ENCODE measurements at places on chromosomes 7 and 10.

- DNase-seq, result no peak
Observed at GRCh38 chr7:66769833-66770512, 29.4 kb downstream of the RABGEF1 start.

- no peak for DNase-seq
Observed at GRCh38 chr7:137664846-137665245, 181.9 kb downstream of the DGKI start.

DNA sequence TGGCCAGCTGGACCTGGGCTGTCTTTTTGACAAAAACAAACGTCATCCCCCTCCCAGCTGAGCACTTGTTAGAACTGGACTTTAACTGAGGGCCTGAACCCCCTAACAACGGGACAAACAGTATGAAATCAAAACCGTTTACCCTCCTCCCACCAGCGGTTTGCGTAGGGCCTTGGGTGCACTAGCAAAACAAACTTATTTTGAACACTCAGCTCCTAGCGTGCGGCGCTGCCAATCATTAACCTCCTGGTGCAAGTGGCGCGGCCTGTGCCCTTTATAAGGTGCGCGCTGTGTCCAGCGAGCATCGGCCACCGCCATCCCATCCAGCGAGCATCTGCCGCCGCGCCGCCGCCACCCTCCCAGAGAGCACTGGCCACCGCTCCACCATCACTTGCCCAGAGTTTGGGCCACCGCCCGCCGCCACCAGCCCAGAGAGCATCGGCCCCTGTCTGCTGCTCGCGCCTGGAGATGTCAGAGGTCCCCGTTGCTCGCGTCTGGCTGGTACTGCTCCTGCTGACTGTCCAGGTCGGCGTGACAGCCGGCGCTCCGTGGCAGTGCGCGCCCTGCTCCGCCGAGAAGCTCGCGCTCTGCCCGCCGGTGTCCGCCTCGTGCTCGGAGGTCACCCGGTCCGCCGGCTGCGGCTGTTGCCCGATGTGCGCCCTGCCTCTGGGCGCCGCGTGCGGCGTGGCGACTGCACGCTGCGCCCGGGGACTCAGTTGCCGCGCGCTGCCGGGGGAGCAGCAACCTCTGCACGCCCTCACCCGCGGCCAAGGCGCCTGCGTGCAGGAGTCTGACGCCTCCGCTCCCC lies at the start of gene IGFBP1:
IGFBP1 (plus strand) TSS at position 304 of the 808 bp plus-strand sequence; CDS start at position 469, 165 bp downstream.
- DNase-seq, result no peak

GRCh38 chr7:90005836-90006235 lies 148.4 kb upstream of the STEAP1 start:
- DNase-seq, result no peak

DNA sequence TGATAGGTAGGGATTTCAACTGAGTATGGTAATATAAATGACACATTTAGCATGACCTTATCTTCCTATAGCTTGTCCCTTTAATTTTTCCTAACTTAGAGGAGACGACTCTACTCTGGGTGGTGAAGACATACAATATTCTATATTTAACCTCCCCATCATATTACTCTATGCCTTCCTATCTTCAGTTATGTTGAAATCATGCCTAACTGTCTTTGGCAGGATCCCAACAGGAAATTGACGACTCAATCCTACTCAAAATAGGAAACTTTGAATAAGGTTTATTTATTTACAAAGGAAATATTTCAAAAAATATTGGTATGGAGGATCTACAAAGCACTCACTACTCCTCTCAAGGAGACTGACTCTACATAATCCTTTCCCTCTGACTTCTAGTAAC lies 24.1 kb upstream of the SEMA3A start:
- peak; percentile 70 for DNase-seq

DNA sequence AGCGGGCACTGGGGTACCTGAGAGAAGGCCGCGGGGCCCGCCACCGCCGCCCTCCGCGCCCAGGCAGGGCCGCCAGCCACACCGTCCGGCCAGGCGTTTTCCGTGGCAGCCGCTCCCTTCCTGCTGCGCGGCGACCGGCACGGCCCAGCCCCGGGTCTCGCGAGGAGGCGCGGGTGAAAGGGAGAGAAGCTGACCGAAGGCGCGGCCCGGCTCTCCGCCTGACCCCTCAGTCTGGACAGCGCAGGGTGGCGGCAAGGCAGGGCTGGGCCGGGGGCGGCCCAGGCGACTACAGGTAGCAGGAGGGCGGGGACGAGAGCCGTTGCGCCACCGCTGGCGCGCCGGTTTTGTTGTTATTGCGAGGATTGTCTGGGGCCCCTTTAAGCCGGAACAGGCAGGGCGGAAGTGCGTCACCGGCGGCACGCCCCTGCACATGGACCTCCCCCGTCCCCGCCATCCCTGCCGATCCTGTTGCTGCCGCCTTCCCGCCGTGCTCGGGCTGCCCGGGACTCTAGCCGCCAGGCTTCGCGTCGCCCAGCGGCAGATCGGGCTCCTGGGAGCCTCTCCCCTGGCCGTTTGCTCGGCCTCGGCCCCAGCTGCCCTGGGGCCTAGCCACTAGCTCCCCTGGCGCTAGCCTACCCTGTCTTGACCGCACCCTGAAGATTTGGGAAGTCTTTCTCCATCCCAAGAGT lies at the start of gene HERPUD2:
HERPUD2 (minus strand) TSS at position 352 of the 689 bp plus-strand sequence. CDS start 805 bp downstream, outside the sequence.
- DNase-seq, result peak; percentile 86

GRCh38 chr7:87058744-87059524 lies 520 bp downstream of the ELAPOR2 start:
- DNase-seq, result peak; percentile 14

DNA sequence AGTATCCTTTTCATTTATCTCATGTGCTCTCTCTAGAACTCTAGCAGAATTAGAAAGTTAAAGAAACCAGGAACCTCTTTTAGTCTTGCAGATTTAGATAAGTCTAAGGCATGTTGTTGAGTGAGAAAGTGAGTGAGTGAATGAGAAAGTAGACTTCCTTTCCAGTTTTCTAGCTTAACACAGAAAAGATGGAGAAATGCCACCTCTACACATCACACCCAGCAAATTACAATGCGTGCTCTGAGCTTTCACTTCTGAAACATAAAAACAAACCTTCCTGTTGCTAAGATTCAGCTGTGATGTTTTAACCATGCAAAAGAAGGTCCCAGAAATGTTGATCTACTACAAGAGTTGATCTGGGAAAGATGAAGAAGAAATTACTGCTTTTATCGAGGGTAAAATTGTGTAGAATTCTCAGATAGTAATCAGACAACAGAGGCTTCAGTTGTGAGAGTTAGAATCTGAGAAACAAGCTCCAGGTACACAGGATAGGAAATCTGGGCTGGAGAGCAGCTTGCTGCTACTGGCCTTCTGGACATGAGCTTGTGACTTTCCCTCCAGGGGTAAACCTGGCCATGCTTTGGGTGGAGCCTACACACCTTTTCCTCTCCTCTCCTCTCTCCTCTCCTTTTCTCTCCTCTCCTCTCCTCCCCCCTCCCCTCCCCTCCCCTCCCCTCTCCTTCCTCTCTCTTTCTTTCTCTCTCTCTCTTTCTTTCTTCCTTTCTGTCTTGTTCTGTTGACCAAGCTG lies 4.6 kb downstream of the CYP3A5 start:
- no peak for DNase-seq

DNA sequence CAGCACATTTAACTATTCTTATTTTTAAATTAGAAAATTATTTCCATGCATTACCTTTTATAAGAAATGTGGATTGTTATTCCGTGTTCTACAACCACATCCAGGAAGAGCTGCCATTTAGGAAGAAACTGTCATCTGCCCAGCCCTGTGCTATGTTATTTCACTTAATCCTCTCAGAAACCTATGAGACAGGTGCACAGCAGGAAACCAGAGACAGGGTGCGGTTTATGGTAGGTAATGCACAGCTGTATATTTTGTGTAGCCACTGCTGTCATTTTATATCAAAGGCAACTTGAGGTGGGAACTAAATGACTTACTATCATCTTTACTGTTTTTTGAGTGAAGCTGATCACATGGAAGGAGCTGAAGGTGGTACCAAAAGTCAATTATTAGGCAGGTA lies 232.3 kb downstream of the MAGI2 start:
- DNase-seq, result no peak
